GM04504 (cell line): ENCODE measurements at places on chromosomes 5 and 9.
A peak's percentile ranks its signal among the peaks of the same experiment; 100 is the strongest.

- DNase-seq, result no peak
These were observed 2.1 kb upstream of the MYMK start for GRCh38 chr9:133526721-133527321.

GRCh38 chr5:34057118-34057517, 14.1 kb upstream of the C1QTNF3 start:
- DNase-seq, result no peak

DNA sequence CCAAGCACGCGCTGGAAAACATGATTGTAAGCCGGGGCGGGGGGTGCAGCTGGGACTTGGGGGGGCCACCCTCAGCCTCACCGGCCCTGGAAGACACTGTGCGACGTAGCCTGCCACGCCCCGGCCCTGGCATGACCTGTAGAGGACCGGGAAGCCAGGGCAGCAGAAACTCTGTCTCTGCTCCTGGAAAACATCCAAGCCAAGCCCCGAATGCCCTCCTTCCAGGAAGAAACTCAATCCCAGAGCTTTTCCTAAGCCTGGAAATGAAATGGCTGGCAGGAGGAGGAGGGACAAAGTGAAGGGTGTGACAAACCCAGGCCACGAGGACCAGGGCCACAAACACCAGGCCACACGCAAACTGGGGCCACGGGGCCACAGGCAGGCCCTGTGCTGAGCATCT, 55.4 kb downstream of the KCNT1 start:
- DNase-seq, result no peak

GRCh38 chr5:71732011-71732410, 12.9 kb downstream of the CARTPT start:
- no peak for DNase-seq

DNA sequence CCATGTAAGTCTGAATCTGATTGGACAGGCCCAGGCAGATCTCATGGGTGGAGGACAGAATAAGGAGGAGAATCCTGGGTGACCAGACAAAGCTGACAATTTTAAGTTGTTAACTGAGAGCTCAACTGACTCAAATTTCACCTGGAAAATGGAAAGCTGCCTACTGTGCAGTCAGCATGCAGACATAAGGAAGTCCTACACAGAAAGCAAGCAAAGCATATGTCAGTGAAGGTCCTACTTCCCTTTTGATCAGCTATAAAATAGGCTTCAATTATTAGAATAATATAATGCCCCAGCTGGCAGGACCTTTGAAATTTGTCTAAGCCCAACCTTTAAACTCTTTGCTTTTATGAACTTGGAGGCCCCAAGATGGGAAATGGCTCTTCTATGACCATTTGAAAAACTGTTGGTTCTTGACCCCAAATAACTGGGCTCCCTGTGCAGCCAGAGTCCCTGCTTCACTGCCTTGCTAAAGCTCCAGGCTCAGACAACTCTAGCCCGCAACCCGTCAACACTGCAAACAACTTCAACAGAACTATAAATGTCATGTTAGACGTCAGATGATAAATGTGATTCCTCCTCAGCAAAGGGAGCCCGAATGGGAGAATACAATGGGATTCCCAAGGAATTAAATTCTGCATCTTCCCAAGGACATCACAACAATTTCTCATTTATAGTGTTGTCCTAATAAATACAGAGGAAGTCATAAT, 118.9 kb upstream of the ADRA1B start:
- DNase-seq, result no peak

GRCh38 chr5:161391016-161391415, 155.5 kb downstream of the GABRB2 start:
- no peak for DNase-seq

GRCh38 chr5:45532826-45533624, 163.2 kb downstream of the HCN1 start:
- no peak for DNase-seq

- DNase-seq, result no peak
These were observed 93.3 kb downstream of the MELK start for GRCh38 chr9:36665921-36666431.

DNA sequence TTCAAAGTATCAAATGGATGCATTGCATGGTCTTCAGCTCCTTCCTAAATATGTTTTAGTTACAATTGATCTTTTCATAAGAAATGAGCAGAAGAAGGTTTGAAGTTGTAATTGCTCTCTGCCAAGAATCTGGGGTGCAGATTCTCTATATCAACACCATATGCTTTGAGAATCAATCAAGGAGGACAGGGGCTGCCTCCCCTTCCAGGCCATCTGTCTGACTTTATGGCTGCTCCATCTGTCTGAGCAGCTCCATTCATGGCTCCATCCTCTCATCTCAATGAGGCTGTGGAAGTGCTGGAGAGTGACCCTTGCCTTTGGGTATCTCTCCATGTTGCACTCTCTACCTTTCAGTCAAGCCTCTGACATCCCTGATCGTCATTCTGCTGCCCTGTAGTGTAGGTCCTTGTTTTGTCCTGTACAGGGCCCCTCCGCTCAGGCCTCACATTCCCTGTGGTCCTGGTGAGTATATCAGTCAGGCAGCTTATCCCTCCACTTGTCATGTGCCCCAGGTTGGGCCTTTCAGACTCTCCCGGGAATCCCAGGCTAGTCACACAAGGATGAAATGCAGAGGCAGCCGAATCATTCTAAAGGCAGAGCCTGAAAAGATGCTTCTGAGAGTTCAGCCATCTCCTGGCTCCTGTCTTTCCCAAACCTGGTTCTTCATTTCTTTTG, 14.0 kb upstream of the SV2C start:
- DNase-seq, result no peak

GRCh38 chr5:135233477-135233876, 165.6 kb downstream of the MACROH2A1 start:
- no peak for DNase-seq

GRCh38 chr5:174229514-174230370, 184.2 kb downstream of the NSG2 start:
- DNase-seq, result no peak

DNA sequence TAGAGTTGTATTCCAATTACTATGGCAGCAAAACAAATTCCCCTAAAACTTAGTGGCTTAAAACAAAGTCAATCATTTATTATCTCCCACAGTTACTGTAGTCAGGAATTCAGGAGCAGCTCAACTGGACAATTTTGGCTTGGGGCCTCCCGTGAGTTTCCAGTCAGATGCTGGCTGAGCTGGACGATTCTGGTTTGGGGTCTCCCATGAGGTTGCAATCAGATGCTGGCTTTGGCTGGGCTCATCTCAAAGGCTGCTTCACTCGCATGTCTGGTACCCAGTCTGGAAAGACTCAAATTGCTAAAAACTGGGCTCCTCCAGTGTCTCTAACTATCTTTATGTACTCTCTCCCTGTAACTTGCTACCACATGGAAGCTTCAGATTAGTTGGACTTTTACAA, 130.1 kb downstream of the C5orf15 start:
- no peak for DNase-seq

DNA sequence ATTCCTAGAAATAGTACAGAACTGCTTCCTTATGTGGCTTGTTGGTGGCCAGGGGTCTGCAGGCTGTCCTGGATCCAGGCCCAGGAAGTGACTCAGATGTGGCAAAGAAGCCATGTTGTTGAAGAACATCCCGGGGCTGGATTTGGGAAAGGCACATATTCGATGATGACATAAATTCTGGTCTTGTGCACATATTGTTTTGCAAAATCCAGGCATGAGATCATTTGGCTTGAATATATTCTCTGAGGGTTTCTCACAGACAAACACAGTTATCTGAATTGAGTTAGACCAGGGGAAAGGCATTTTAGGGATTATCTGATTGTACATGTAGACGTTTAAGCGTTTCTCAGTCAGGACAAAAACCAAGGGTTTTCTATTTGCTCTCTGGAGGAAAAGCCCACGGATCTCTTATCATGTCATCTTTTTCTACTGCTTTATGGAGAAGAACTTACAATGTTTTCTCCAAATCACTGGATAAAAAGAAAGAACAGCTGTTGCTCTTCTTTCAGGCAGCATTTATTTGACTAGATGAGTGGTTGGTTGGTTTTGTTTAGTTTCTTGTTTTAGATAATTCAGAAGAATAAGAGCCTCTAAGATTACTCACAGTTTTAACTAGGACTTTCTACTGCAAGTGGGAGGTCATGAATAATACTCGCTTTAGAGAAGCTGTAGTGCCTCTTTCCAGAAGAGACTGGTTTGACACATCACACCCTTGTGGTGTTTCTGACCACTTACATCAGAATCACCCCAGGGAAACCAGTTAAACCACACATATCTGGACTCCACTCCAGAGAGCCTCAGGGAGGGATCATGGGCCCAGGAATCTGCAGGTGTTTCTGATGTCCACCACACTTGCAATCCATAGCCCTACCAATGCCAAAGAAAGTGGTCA, 29.5 kb upstream of the LHFPL2 start:
- peak; percentile 93 for DNase-seq

- DNase-seq, result no peak
These were observed 43.8 kb upstream of the CDKN2AIPNL start for GRCh38 chr5:134455466-134455865.

GRCh38 chr5:121500310-121500709, 351.4 kb upstream of the FTMT start:
- DNase-seq, result no peak

GRCh38 chr9:13023498-13023897, 248.7 kb downstream of the LURAP1L start:
- DNase-seq, result no peak

DNA sequence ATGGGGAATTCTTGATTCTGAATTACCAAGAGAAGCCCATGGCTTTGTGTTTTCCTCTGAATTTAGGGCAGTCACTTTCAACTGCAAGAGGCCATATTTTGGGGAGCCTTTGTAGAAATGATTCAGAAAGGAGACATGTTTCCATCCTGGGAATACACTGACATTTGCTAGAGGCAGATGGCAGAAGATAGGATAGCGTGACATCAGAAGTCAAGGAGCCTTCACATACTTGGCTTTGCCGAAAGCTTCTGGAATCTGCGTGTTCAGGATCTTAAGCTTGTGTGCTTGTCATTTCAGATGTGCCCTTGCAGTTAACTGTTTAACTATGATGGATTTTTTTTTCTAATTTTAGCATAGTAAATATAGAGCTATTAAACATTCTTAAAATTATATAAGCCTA, 296.2 kb downstream of the ARHGEF28 start:
- no peak for DNase-seq

- no peak for DNase-seq
These were observed 37.8 kb downstream of the NEURL1B start for GRCh38 chr5:172678902-172679301.

DNA sequence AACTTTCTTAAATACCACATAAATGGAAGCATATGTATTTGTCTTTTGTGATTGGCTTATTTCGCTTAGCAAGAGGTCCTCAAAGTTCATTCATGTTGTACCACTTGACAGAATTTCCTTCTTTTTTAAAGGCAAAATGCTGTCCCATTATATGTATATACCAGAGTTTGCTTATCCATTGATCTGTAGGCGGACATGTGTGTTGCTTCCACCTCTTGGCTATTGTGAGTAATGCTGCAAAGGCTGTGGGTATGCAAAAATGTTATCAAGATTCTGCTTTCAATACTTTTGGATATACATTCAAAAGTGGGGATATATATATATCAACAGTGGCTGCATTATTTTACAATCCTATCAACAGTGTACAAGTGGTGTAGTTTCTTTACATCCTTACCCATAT, 271.0 kb downstream of the PRR16 start:
- no peak for DNase-seq

DNA sequence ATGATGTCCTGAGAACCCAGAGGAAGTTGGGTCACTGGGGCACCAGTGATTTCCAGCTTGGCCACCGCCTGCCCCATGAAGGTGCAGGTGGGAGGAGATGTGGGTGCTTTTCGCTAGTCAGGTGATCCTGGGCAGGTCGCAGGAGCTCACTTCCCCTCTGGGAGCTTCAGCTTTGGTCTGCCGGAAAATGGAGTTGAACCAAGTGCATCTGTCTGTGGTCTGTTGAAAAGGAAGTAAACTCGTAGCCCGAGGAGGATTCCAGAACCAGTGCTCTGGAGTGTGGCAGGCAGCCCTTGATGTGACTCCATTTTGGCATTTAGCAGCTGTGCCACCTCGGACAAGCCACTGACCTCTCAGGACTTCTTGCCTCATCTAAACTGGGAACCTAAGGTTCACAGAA, 81.8 kb upstream of the HRH2 start:
- no peak for DNase-seq

DNA sequence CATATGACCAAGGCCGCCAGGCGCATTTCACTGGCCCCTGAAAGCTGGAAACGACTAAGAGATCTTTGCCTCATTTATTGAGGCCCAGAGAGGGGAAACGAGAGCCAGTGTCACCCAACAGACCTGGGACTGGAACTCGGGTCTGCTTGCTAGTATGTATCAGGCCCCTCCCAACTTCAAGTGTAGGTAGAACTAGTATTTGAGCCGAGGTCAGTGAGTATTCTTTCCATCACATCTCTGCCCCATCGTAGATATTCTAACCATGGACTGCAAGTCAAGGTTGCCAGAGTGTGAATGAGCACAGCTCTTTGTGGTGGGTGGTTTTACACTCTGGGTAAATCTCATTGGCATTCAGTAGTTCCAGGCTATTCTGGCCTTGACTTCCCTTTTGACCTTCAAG, 42.2 kb downstream of the GPR107 start:
- DNase-seq, result no peak

- DNase-seq, result peak; percentile 77
These were observed 13.9 kb upstream of the ADAMTSL1 start for GRCh38 chr9:18459962-18460584.
